ENCODE measurements at places on chromosomes 5 and 9. TPM values are rescaled to one million over a fixed set of nuclear protein-coding genes. Genes with fewer than 3 reads are reported as not detected.

GRCh38 chr5:41445937-41446563 lies 64.4 kb downstream of the PLCXD3 start:
- DNase-seq: no peak

DNA sequence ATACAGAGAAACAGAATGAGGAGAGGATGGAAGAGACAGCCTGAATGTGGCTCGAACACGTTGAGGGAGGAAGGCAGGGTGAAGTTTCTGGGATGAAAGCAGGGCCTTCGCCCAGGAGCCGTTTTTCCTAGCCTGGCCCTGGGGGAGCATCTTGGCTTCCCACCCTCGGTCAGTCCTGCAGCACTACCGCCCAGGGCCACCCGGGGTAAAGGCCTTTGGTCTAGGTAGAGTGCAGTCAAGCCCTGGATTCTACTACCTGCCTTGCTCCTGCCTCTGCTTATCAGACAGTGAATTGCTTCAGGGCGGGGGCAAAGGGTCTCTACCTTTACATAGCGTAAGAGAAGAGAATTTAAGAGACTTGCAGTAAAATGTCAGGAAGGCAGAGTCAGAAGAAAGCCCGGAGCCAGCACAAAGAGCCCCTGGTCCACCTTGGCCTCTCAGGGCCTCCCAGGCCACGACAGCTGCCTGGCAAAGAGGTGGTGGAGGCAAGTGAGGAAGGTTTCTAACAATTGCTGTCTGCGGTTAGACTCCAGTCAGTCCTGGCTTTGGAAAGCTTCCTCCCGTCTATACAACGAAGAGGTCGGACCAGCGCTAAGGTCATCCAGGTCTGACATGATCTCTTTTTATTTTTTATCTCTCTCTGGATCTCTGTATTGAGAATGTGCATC lies 17.9 kb downstream of the COL15A1 start:
- no peak for DNase-seq

- DNase-seq: no peak
Measured at GRCh38 chr5:116911074-116911473, 336.5 kb upstream of the SEMA6A start.

- DNase-seq: no peak
Measured at GRCh38 chr5:135386886-135387628, 12.0 kb downstream of the MACROH2A1 start.

DNA sequence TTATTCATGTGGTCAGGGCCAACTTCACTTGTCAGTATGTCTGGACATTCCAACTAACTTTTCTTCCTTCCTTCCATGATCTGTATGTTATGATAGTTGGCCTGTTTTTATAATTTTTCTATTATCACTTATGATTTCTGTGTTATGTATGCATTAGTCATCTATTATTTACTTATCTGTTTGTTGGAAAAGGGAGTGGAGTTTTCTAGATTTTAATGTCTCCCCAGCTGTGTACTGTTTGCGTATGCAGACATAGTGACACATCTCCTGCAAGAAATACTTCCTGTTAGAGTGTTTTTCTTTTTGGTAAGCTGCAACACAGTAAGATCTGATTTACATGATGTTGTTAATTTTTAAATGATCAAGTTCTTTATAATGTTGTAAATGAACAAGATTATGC lies 8.7 kb upstream of the INSYN2B start:
- no peak for DNase-seq

The SOX30 gene
- total RNA-seq: not detected

The CCL27 gene
- total RNA-seq: 0.52 TPM

The TAS2R1 gene
- total RNA-seq: not detected

DNA sequence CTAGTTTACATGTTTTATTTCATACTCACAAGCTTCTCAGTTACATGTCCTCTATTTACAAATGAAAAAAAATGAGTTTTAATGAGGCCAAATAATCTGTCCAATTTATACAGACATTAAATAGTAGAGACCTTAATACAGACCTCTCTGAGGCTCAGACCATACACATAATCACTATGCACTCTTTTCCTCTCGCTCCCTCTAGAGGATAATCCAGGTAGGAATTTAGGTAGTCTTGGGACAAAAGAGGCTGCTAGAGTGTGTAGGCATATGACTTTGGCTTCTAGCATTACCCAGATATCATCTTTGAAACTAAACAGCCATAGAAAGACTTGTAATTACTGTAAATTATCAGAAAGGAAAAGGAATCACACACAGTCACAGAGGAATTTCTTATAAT lies 444.7 kb downstream of the HINT1 start:
- DNase-seq: no peak

The SLC4A9 gene
- not detected for total RNA-seq

DNA sequence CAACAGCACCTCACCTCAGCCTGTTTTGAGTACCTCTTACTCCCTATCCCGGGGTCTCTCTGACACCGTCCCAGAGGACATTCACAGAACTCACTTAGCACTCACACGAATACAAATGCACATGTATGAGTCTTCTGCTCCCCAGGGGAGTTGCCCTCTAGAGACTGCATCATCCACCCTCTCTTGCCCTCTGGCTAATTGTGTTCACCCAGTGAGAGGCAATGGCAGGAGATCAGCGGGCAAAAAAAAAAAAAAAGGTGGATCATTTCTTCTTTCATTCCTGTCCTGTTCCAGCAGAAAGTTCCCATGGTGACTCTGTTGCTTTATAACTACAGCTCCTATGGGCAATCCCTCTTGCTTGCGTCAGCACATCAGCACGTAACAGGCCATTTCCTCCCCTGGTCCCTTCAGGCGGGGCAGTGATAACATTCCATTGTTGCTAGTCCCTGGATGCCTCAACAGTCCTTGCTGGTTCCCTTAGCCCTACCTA lies 23.5 kb upstream of the SNX2 start:
- DNase-seq: no peak

- DNase-seq: no peak
Measured at GRCh38 chr9:81537964-81538363, 151.4 kb downstream of the TLE1 start.

- DNase-seq: no peak
Measured at GRCh38 chr9:9389904-9390303, 1222.9 kb downstream of the PTPRD start.

The FGF1 gene
- total RNA-seq: not detected

DNA sequence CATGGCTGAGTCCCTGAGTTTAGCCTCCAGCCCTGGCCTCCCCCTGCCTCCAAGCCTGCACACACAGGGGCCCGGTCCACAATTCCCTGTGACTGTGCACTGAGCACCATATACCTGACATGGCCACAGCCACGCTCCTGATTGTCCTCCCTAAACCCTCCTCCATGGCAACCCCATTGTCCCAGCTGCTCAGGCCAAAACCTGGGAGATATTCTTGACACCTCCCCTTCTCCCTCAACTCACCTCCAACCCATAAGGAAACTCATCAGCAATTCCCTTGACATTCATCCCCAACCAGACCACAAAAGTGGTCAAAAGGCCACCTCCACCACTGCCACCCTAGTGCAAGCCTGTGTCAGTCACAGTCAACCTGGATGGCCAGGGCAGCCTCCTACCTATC lies 107.5 kb upstream of the MVB12B start:
- peak; percentile 29 for DNase-seq

Measured in activated CD4-positive, alpha-beta T cell treated with anti-CD3 and anti-CD28 coated beads, Interleukin-2, amount 10 ng/mL, durations not matched to agents 24 days and 14 days (primary cell).